ENCODE measurements at places on chromosomes 3 and 15.
A peak's percentile ranks its signal among the peaks of the same experiment; 100 is the strongest.

- no peak for DNase-seq
Measured at GRCh38 chr3:132879656-132880055, 157.4 kb upstream of the NPHP3 start.

- DNase-seq, result no peak
Measured at GRCh38 chr3:185089343-185089742, 63.5 kb downstream of the C3orf70 start.

DNA sequence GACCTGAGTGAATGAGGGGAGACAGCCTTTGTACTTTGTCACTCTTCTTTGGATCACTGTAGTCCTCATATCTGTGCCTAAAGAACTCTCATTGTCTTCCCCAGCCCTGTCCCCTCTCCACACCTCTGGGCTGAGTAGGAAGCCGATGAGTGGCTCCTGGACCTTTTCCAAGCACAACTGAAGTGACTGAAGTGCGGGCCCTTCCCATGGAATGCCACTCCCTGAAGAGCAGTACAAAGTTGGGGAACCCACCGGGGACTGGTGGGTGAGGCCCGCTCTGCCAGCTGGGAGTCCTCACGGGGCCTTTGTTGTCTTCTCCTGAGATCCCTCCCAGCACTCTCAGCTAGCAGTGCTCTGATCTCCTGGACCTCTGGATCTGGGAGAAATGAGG, 90.1 kb downstream of the AAGAB start:
- DNase-seq, result no peak

- DNase-seq, result peak; percentile 84
Measured at GRCh38 chr3:130850044-130850797, 43.7 kb upstream of the ATP2C1 start.

DNA sequence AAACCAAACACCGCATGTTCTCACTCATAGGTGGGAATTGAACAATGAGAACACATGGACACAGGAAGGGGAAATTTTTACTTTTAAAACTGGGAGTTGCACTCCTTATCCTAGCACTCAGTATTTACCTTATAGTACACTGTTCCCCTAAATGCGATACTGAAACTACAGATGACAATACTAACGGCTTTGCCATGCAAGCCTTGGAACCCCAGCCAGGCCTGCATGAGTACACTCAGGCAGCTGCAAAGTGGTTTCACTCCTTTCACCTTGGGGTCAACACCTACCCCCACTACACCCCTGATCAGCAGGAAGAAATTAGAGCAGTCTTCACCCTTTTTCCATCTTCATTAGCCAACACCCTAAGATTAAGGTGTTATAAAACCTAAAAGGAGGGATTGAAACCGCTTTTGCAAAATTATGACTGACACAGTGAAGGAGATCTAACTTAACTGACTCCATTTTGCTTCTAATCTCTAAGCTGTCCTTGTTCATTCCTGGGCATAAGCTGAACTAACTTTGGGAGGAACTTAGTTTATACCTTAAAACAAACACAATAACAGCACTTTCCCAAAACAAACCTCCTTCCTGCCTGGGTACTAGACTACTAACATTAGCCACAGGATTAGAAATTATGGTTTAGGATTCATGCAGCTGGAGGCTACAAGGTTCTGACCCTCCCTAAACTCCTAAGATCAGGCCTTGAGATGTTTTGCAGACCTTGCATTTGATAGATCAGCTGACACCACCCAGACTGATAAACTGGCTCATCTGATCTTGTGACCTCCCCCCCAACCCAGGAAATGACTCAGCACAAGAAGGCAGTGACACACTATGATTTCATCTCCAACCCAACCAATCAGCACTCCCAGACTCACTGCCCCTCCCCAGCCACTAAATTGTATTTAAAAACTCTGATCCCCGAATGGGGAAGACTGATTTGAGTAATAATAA, 452.1 kb upstream of the PPP2R3A start:
- DNase-seq, result no peak

GRCh38 chr3:143090486-143090885, 29.1 kb upstream of the CHST2 start:
- peak; percentile 33 for DNase-seq

- DNase-seq, result no peak
Measured at GRCh38 chr15:63513728-63514127, 9.3 kb downstream of the USP3 start.

- no peak for DNase-seq
Measured at GRCh38 chr3:59143447-59143846, 93.6 kb upstream of the CFAP20DC start.

GRCh38 chr3:116046350-116046749, 398.9 kb downstream of the LSAMP start:
- no peak for DNase-seq

- DNase-seq, result no peak
Measured at GRCh38 chr3:180341516-180341915, 260.4 kb upstream of the TTC14 start.

GRCh38 chr3:100647657-100648056, 38.3 kb downstream of the ADGRG7 start:
- DNase-seq, result no peak

GRCh38 chr3:142963516-142964448, at the start of gene PAQR9:
PAQR9 (minus strand) TSS chr3:142963674; CDS start chr3:142963336, 338 bp downstream.
- DNase-seq, result peak; percentile 24

DNA sequence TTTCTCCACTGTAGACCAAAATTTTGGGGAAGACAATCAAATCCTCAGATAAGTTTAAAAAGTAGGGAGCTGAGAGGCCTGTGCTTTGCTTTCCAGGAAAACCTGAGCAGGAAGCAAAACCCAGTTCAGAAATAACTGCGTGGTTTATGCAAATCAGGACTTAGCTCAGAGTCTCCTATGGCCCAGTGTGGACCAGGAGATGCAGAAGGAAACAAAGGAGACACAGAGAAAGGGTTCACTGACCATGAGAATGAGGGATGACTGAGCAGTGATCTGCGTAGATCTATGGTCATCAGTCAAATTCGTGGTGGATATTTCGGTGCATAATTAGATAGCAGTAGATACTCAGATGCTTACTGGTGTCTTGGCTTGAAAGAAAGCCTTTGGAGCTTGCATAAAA, 196.6 kb downstream of the TPRG1 start:
- DNase-seq, result no peak

DNA sequence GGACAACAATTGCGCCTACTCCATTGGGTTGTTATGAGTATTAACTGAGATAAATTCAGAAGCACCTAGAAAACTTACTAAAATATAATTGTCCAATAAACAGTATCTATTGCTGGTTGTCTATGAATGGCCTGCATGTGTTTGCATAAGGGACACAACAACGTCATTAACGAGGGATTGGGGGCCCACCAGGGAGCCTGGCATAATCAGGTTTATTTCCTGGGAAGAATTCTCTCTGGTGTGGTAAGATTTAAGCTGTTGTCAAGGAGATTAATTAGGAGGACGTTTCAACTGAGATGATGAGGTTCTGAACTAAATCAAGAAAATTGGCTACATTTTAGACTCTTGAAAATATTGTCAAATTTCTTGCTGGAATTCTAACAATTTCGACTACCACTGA, 176.1 kb upstream of the CDIN1 start:
- DNase-seq, result no peak

GRCh38 chr3:128297401-128298138, 144.3 kb downstream of the EEFSEC start:
- no peak for DNase-seq

DNA sequence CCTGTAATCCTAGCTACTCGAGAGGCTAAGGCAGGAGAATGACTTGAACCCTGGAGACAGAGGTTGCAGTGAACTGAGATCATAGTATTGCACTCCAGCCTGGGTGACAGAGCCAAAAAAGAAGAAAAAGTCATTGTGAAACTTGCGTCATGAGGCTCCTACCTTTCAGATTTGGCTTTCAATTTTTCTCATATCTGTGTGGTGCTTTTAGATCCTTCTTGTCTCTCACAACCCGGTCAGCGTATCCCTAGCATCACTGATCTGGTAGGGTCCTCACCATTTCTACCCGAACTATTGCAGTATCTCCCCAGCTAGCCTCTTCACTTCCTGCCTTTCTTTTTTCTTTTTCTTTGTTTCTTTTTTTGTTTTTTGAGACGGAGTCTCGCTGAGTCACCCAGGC, 21.6 kb upstream of the GCNT3 start:
- no peak for DNase-seq

GRCh38 chr3:32869513-32870047, 51.8 kb downstream of the TRIM71 start:
- no peak for DNase-seq

DNA sequence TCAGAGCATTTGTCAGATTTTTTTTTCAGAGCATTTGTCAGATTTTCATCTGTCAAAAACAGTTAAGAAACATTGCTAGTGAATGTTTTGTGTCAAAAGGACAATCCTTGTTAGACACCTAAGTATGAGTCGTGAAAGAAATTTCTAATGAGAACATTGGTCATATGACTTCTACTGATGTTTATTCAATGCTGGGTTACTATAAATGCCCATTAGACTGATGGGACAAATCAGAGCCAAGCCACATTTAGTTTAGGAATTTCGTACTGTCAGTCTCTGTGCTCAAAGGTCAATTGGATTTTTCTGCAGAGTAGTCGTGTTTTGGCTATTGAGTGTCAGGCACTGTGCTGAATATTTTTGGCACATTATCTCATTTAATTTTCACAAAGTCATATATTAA, 31.6 kb downstream of the TSC22D2 start:
- no peak for DNase-seq

GRCh38 chr3:174951498-174952005, 92.4 kb downstream of the NAALADL2 start:
- DNase-seq, result no peak

DNA sequence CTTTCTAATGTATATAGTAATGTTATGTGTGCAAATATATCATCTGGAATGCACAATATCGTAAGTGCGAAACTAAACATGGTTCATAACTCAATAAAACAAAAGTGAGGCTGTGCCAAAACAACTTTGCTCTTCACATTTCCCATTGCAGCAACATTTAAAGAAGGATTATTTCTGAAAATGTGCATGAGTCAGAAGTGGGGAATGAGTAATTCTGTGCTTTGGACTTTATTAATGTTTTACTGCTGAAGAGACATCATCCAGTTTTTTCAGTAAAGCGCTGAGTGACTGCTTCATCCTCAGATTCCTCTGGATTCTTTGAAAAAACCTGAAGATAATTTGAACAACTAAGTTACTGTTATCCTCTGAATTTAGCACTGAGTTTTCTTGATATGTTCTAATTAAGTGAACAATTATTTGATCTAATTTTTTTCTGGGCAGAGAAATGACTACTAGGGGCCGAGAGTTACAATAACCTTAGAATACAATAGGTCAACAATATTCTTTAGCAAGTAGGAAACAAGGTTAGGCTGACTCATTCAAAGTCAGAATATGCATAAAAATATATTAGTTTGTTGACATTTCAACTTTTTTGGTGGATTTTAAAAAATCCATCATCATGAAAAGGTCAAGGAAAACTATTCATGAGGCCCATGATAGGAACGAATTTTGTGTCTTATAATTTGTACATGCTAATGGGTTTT, 20.0 kb upstream of the PLCL2 start:
- DNase-seq, result no peak

GRCh38 chr15:84797212-84797611, 19.9 kb upstream of the ALPK3 start:
- DNase-seq, result no peak

GRCh38 chr15:75023181-75023871, at the start of gene PPCDC:
PPCDC (plus strand) TSS chr15:75023590; CDS start chr15:75028319, 4,729 bp downstream.
- peak; percentile 94 for DNase-seq

DNA sequence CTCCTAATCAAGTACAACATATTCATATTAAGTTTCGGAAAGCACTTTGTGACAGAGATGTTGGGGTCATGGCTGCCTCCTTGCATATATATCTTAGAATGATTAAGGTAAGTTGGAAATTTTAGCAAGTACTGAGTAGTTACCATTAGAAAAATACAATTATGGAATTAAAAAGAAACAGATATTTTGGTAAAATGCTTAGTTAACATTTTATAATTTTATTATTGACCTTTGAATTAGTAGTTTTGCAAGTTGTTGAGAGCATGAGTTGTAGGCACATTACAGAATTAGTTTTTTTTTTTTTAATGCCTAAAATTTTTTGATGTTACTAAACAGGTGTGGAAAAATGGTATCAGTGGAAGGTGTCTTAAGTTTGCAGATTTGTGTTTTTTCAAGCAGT, 20.6 kb downstream of the AP4E1 start:
- no peak for DNase-seq

DNA sequence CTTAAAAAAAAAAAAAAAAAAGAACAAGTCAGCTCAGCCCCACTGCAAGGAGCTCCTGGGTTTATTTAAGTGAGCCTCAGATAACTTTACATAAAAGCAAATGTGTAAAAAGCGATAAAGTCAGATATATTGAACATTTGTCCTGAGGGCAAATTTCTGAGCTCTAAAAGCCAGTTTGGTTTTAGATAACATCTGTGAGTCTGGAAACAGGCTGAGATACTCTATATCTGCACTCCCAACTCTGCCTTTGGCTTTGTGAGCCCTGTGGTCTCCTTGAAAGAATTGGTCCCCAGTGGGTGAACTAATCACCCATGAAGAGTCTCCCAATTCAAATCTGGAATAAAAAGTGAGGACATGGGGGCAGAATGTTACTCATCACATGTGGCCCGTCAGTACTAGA, 104.6 kb downstream of the APBA2 start:
- DNase-seq, result no peak

DNA sequence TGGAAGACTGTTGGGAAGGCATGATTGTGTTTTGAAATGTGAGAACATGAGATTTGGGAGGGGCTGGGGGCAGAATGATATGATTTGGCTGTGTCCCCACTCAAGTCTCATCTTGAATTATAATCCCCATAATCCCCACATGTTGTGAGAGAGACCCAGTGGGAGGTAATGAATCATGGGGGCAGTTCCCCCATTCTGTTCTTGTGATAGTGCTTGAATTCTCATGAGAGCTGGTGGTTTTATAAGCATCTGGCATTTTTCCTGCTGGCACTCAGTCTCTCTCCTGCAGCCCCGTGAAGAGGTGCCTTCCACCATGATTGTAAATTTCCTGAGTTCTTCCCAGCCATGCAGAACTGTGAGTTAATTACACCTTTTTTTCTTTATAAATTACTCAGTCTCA, 430.5 kb downstream of the OTOL1 start:
- DNase-seq, result no peak
